ENCODE measurements at places on chromosomes 11 and 22. TPM values are rescaled to one million over a fixed set of nuclear protein-coding genes. Genes with fewer than 3 reads are reported as not detected.

The GNB1L gene
- 2.7 TPM for total RNA-seq

The LRRC56 gene
- total RNA-seq, result 4.8 TPM

The NLRP14 gene
- 0.17 TPM for total RNA-seq

The USP2 gene
- 84.3 TPM for total RNA-seq

The CHEK2 gene
- 19.5 TPM for total RNA-seq

The RAG2 gene
- total RNA-seq, result not detected

The SYT9 gene
- total RNA-seq, result 0.12 TPM
